HCT116 (cell line): ENCODE measurements at places on chromosomes 5 and 9. TPM values are rescaled to one million over a fixed set of nuclear protein-coding genes. Genes with fewer than 3 reads are reported as not detected.

Gene WDR38
- not detected for total RNA-seq

Gene AGXT2
- not detected for total RNA-seq

Gene CD274
- total RNA-seq = 2.5 TPM

Gene CDX1
- not detected for total RNA-seq

Gene GABRA1
- not detected for total RNA-seq

Gene PRR16
- 0.42 TPM for total RNA-seq

- H3K27me3 ChIP-seq = no peaks in the 10 kb centered on the region
- DNase-seq = no peak
- no peak overlapping the region for H3K27ac ChIP-seq
- no peak overlapping the region for H3K4me3 ChIP-seq
- H3K36me3 ChIP-seq = no peaks in the 10 kb centered on the region
Observed at GRCh38 chr9:107177243-107177839, 105.7 kb upstream of the RAD23B start.

DNA sequence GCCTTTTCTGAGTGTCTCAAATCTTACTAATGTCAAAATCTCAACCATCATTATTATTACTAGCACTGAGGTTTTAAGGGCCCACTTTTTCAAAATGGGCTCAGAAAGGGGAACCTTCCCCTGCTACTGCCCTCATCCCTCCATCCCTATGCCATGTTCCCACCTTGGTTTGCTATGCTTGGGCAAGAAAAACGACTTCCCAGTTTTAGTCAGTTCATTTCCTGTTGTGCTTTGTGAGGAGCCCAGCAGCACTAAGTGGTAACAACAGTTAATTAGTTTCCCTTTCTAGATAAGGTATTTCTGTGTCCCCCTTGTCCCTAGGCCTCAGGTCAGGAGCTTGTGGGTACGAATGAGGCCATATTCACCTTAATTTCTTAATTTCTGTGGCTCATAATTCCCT is 595.2 kb downstream of the RAB3C start:
- DNase-seq = no peak
- H3K4me1 ChIP-seq = no peaks in the 10 kb centered on the region
- peaks cover 15% of the 10 kb centered on the region for H3K27me3 ChIP-seq
- H3K27ac ChIP-seq = no peak overlapping the region
- H3K36me3 ChIP-seq = no peaks in the 10 kb centered on the region
- no peak overlapping the region for H3K4me3 ChIP-seq

GRCh38 chr9:110351009-110351467 is 13.4 kb upstream of the TXNDC8 start:
- no peaks in the 10 kb centered on the region for H3K36me3 ChIP-seq
- no peaks in the 10 kb centered on the region for H3K27me3 ChIP-seq
- H3K27ac ChIP-seq = no peak overlapping the region
- no peak overlapping the region for H3K4me3 ChIP-seq
- H3K4me1 ChIP-seq = peaks cover 8% of the 10 kb centered on the region

DNA sequence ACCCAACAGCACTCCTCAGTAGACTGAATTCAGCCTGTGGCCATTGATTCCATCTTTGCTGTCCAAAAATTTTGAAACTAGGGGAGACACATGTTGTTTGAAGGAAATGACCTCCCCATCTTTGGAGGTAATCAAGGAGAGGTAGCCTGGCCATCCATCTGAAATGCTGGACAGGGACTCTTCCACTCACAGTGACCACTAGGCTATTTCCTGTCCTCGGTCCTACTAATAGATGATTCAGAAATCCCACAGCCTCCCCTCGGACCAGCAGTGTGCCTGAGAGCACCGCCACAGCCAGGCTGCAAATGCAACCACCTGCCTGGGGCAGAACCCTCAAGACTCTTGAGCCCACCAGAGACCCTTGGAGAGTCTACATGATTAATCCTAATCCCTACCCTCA is 12.5 kb downstream of the HRH2 start:
- no peaks in the 10 kb centered on the region for H3K4me1 ChIP-seq
- H3K36me3 ChIP-seq = no peaks in the 10 kb centered on the region
- no peak overlapping the region for H3K27ac ChIP-seq
- DNase-seq = no peak
- no peak overlapping the region for H3K4me3 ChIP-seq

DNA sequence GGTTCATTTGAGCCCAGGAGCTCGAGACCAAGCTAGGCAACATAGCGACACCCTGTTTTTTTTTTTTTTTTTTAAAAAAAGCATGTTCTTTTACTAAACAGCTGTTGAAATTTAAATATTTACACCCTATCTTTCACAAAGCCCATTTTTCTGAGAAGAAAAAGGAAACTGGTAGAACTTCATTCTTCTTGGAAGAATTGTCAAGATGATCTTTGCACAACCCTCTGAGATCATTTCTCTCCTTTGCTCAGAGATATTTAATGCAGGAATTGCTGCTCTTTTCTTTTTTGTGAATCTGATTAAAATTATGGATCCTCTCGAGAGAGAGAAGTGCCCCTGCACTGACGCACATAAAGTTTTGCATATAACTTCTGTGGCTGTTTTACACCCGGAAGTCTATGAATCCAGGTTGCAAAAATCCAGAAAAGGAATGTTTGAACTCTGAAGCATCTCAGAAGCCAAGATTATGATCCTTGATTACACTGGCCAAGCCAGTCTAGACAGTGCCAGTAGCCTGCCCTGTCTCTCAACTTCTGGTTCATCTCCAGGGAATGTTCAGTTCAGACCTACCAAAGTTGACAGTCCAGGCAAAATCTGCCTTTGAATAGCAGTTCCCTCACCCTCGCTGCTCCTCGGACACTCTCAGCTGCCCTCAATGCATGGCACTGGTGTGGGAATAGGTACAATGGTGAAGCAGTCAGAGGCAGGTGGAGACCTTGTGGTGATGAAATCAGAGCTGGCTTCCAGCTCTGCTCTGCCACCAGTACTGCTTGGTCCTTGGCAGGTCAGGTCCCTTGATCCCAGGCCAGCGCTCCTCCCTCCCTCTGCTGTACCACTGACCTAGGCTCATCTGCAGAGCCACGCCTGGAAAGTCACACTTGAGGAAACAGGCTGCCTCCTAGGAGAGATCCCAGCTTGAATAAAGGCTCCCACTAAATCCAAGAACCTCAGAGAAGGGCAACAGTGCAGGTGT is 13.3 kb upstream of the SLC31A2 start:
- H3K27me3 ChIP-seq = peaks cover 20% of the 10 kb centered on the region; the same call in 1 of the 2 replicates
- no peak overlapping the region for H3K27ac ChIP-seq
- H3K4me3 ChIP-seq = no peak overlapping the region
- no peak for DNase-seq

DNA sequence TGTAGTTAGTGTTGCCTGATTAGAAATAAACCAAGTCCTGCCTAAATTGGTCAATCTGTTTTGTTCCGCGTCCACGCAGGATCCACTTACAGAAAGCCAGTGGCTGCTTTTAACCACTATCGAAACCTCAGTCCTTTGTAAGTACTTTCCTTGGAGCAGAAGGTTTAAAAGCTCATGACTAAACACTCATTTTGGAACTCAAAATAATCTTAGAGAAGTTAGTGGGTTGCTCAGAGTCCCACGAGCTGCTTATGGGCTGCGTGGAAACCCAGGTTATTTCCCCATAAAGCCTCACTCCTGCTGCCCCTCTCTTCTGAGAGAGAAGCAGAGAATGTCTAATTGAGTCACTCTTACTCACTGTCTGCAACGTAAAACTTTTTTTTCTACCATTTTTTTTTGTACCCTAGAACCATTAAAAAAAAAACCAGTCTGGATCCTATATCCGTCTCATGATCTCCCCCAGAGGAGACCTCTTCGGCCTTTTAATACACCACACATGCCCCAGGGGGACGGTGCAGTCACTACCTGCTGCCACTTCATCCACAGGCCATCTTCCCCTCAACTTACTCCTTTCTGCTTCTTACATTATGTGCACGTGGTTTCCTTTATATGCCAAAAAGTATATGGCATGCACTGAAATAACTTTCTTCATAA is 7.6 kb downstream of the BASP1 start:
- no peaks in the 10 kb centered on the region for H3K36me3 ChIP-seq
- no peak overlapping the region for H3K27ac ChIP-seq
- no peak overlapping the region for H3K4me3 ChIP-seq
- no peaks in the 10 kb centered on the region for H3K4me1 ChIP-seq
- H3K27me3 ChIP-seq = peaks cover 15% of the 10 kb centered on the region; the same call in 1 of the 2 replicates

GRCh38 chr5:142617416-142618129 is 68.3 kb downstream of the FGF1 start:
- H3K4me3 ChIP-seq = no peak overlapping the region
- no peaks in the 10 kb centered on the region for H3K36me3 ChIP-seq
- H3K4me1 ChIP-seq = no peaks in the 10 kb centered on the region; the same call in 1 of the 2 replicates
- H3K27me3 ChIP-seq = no peaks in the 10 kb centered on the region

DNA sequence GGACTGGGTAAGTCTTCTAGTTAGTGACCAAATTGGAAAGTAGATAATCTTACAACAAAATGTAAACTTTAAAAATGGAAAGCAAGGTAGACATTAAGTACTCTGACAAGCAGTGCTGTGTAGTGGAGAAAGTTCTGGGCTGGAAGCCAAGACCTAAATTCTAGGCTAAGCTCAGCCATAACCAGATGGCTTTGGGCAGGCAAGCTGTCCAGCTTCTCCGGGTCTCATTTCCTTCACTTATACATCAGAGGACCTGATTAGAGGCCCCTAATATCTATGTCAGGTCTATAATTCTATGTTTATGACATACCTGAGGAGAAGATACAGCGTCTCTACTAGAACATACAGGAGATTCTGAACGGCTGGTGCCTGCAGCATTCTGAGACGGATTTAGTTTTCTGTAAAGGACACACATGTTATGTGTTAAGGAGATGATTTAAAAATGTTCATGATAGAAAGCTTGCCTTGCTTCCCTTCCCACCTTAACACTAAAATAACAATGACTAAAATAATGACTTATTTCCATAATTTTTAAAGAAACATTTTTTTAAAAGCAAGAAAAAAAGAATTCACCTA is 61.2 kb downstream of the ELL2 start:
- DNase-seq = no peak
- no peak overlapping the region for H3K27ac ChIP-seq
- no peak overlapping the region for H3K4me3 ChIP-seq

GRCh38 chr5:87361536-87362213 is 51.1 kb downstream of the CCNH start:
- no peak overlapping the region for H3K4me3 ChIP-seq
- no peak overlapping the region for H3K27ac ChIP-seq
- H3K36me3 ChIP-seq = no peaks in the 10 kb centered on the region; the same call in none of the 2 replicates
- no peaks in the 10 kb centered on the region for H3K27me3 ChIP-seq
- H3K4me1 ChIP-seq = no peaks in the 10 kb centered on the region

DNA sequence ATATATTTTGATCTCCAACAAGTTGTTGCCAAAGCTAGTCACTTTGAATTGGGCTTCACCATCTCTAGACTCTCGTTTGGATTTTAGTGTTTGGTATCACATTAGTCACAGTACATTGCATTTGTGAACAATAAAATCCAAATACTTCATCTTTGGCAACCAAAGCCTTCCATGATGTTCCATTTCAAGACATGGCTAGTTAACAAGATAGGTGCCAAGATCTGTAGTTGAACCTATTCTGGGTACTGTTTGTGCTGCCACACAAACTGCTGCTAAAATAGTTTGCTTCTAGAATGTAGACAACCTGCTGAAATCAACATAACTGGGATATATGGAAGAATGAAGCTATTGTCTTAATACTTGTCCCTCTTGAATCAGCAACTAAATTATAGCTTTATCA is 207.5 kb downstream of the LRRC70 start:
- no peaks in the 10 kb centered on the region for H3K27me3 ChIP-seq
- no peaks in the 10 kb centered on the region for H3K4me1 ChIP-seq
- no peak overlapping the region for H3K27ac ChIP-seq
- H3K36me3 ChIP-seq = no peaks in the 10 kb centered on the region

DNA sequence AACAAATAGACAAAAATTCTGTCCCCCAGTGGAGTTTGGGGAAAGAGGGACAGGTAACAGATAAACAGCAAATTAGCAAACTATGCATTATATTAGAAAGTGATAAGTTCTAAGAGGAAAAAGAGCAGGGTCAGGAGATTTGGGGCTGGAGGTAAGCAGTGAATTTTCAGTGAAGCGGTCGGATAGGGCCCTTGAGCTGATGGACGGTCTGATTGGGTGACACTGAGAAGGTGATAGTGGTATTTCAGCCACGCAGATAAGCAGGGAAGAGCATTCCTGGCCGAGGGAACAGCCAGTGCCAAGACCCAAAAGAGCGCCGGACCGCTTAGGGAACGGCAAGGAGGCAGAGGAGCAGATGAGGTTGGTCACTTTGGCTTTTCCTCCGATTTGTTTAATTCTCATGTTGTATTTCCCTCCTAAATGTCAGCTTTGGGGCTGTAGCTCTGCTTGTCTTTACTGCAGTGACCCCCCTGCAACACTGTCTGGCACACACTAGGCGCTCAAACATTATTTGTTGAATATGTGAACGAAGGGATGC is 1.1 kb upstream of the PTPN3 start:
- H3K27ac ChIP-seq = no peak overlapping the region; the same call in 1 of the 2 replicates
- no peaks in the 10 kb centered on the region for H3K27me3 ChIP-seq
- H3K4me1 ChIP-seq = peaks cover 21% of the 10 kb centered on the region; the same call in 1 of the 2 replicates
- DNase-seq = no peak

- H3K4me3 ChIP-seq = no peak overlapping the region
- 0 out of 2 replicates have a peak, but pooled peaks cover 2% of the 10 kb centered on the region for H3K27me3 ChIP-seq
- no peaks in the 10 kb centered on the region for H3K36me3 ChIP-seq
- peaks cover 30% of the 10 kb centered on the region for H3K4me1 ChIP-seq
Observed at GRCh38 chr5:135040034-135040332, 6.0 kb upstream of the PITX1 start.

GRCh38 chr5:69105996-69106906 is 12.4 kb downstream of the SLC30A5 start:
- no peaks in the 10 kb centered on the region for H3K27me3 ChIP-seq
- DNase-seq = no peak
- H3K4me3 ChIP-seq = no peak overlapping the region

DNA sequence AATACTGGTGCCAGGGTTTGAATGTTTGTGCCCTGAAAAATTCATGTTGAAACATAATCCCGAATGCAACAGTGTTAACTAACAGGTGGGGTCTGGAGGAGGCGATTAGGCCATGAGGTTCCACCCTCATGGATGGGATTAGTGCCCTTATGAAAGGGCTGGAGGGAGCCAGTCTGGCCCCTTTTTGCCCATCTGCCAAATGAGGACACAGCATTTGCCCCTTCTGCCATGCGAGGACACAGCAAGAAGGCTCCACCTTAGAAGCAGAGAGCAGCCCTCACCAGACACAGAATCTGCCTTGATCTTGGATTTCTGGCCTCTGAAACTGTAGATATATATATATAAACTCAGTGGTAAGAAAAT is 32.6 kb upstream of the RNF130 start:
- no peak for DNase-seq
- no peaks in the 10 kb centered on the region for H3K4me1 ChIP-seq
- no peak overlapping the region for H3K4me3 ChIP-seq
- no peak overlapping the region for H3K27ac ChIP-seq
- no peaks in the 10 kb centered on the region for H3K27me3 ChIP-seq

- no peak overlapping the region for H3K4me3 ChIP-seq
- DNase-seq = no peak
- no peak overlapping the region for H3K27ac ChIP-seq
- no peaks in the 10 kb centered on the region for H3K27me3 ChIP-seq
- no peaks in the 10 kb centered on the region for H3K4me1 ChIP-seq
- no peaks in the 10 kb centered on the region for H3K36me3 ChIP-seq
Observed at GRCh38 chr5:124889486-124889825, 143.0 kb upstream of the ZNF608 start.

GRCh38 chr9:31137176-31138160 is 1247.0 kb upstream of the ACO1 start:
- H3K27me3 ChIP-seq = no peaks in the 10 kb centered on the region
- H3K4me3 ChIP-seq = no peak overlapping the region
- H3K36me3 ChIP-seq = no peaks in the 10 kb centered on the region
- peak; percentile 54 for DNase-seq
- peaks cover 11% of the 10 kb centered on the region; the same call in 1 of the 2 replicates for H3K4me1 ChIP-seq
